Stimulated activated CD4-positive, alpha-beta T cell treated with anti-CD3 and anti-CD28 coated beads, Interleukin-1b, Interleukin-23, amount 100 ng/mL, for 4 hours (primary cell): ENCODE measurements at places on chromosomes 13 and 19.

DNA sequence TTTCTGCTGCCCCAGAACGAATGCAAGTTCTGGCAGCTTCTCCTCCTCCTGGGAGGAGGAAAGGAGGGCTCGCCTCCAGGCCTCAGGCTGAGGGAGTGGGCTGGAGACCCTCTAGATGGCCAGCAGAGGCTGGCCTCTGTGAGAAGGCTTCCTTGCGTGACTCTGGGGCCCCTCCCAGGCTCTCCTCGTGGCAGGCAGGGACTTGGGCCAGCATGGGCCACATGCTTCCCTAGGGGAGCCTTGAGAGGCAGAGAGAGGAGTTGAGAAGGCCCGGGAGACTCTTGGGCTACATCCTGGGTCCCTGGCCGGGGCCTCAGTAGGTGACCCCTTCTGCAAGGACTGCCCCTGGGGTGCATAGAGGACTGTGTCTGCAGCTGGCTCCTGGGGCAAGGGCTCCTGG, 25.9 kb downstream of the LYL1 start:
- DNase-seq: no peak

- no peak for DNase-seq
Measured at GRCh38 chr13:40615619-40616018, 50.8 kb downstream of the FOXO1 start.

- DNase-seq: no peak
Measured at GRCh38 chr13:47211106-47211505, 314.3 kb upstream of the HTR2A start.

DNA sequence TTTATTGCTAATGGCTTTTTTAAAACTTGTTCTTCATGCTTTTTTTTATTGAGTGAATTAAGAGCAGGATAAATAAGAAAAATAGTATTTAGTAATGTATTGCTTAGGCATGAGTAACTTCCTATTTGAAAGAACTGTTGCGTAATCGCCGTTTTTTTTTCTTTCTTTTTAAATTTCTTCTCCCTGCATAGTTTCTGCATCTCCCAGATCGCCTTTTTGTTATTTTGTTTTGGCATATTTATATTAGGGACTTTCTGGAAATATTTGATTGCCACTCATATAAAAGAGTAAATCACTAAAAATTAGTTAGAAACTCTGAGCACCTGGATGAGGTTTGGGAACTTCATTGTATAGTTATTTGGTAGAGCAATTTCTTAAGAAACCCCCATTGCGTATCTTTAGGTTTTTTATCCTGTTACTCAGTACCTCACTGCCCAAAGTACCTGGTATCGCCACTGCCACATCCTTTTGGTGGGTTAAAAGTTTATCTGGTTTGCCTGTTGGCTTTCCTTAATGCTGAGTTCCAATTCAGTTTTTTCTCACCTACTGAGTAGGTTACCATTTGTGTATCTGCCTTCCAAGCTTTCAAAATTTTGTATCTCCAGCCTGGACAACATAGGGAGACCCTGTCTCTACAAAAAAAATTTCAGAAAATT, 36.2 kb upstream of the LPAR6 start:
- DNase-seq: no peak

DNA sequence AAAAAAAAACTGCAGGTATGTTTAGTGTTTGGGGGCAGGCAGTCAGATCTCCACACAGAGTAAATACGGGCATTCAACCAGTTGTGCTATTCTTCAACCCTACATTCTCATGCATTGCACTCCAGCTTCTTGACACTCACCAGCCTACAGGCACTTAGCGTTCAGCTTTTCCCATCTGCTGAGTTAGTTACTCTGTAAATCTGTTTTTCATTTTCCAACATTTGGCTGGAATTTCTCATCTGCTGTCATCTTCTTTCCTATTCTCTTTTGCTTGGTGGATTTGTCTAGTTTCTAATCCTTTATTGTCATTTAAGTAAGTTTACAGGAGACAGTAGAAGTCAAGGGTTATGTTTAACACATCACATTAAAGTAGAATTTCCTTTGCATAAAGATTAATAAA, 1318.9 kb downstream of the OLFM4 start:
- DNase-seq: no peak

DNA sequence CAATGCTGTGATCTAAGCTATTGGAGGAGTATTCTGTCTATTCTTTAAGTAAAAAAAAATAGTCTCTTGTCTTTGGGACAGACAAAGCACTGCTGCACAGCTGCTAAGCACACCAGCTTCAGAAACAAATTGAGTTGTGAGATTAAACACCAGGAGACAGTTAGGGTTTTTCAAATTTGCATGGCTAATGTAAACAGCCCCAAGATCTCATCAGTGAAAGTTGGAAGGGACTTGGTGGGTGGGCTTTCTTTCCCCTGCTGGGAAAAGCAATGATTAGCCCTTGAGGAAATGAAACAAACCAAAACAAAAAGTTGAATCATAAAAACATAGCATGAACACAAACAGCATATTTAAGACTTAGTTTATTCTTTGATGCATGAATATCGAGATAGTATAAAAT, 143.6 kb upstream of the SLITRK1 start:
- no peak for DNase-seq

DNA sequence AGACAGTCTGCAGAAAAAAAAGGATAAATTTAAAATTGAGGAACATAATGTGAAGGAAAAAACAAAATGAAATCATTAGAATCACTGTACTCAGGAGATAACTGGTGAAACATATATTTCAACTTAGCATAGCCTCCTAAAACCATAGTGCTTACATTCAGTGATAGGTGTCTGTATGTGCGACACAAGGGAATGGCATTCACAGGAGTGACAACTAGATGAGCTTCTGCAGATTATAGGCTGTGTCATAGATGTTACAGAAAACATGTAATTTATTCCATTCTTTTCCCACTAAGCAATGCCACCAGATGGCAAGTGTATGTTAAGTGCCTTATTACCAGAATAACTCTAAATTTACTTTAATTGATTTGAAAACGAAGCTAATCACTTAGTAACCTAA, 960.0 kb upstream of the PCDH20 start:
- DNase-seq: no peak

- no peak for DNase-seq
Measured at GRCh38 chr13:43877766-43878165, 1.8 kb downstream of the CCDC122 start.

GRCh38 chr13:79226250-79226649, 179.8 kb downstream of the RBM26 start:
- no peak for DNase-seq

DNA sequence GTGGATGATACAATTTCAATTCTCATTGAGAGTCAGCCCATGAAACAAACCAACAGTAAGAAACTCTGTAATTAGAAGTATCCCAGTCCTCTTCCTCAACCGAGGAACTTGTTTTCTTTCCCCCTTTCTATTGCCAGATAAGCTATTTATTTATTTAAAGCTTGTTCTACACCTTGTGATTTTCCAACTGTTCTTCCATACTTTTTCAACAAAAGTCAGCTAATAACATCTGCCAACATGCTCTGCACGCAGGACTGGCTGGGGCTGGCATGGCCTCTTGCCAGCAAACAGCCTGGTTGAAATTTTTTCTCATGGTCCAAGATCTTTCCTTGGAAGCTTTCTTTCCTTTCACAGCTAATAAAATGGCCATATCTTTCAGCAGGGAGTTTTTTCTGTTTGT, 2.9 kb upstream of the IRS2 start:
- DNase-seq: no peak
